ENCODE measurements at places on chromosomes 16 and 17.

DNA sequence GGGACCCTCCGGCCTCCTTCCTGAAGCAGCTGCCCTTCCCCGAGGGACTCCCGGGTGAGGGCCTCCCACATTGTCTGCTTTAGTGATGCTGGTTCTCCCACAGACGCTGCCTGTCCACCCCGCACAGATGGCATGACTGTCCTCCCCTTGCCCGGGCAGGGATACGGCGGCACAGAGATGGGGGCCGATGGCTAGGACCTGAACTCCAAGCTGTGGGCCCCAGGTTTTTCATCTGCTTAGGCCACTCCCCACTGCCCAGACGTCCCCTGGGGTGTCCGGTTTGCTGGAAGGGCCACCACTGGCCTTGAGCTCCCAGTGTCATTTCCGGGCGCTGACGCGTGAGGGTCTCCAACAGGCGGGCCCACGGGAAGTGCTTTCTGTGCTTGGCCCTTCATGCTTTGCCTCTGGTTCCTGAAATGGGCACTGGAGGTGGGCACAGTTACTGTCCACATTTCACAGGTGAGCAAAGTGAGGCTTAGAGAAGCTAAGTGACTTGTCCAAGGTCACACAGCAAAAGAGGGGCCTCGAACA, 87.4 kb upstream of the CBX4 start:
- DNase-seq = no peak

- DNase-seq = no peak
These were observed 147.6 kb downstream of the C16orf95 start for GRCh38 chr16:87169509-87169995.

GRCh38 chr17:18187226-18187625, 3.6 kb downstream of the ALKBH5 start:
- no peak for DNase-seq

GRCh38 chr16:89269805-89270665, 52.5 kb downstream of the ZNF778 start:
- DNase-seq = no peak

- DNase-seq = no peak
These were observed 584 bp upstream of the TNRC6A start for GRCh38 chr16:24728891-24729242.

GRCh38 chr17:79085921-79086551, 11.4 kb downstream of the ENGASE start:
- DNase-seq = no peak

DNA sequence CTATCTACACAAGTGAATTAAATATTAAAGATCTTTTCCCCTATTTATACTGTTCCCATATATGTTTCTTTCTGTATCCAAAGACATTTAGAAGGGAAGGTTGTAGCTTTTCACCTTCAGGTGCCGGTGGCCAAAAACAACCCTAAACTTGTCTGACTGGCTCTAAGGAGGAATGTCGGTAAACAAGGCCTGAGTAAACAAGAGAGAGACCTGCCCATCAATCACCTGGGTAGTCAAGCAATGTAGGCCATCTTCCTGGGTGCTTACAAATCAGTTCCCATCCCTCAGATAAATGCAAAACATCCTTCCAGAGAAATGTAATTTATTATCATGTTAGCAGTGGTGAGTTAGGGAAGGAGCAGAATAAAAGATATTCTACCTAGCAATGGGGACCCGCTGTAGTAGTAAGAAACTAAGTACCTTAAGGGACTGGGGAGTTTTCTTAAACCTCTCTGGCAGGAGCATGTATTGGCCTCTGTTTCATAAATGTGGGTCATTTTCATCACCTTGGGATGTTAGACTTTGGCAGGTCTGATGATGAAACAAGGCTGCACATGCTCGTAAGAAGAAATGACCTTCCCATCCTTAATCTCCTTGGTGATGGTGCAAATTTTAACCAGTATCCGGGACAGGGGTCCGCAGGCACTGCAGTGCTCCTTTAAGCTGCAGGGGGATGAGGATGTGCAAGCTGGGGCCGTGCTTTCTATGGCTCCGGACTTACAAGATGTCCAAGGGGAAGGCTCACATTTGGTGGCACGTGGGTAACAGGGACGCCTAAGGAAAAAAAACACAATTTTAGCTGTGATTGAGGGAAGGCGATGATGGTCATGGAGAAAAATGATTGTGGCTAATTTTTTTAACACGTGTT, 8.4 kb downstream of the KRT39 start:
- no peak for DNase-seq

DNA sequence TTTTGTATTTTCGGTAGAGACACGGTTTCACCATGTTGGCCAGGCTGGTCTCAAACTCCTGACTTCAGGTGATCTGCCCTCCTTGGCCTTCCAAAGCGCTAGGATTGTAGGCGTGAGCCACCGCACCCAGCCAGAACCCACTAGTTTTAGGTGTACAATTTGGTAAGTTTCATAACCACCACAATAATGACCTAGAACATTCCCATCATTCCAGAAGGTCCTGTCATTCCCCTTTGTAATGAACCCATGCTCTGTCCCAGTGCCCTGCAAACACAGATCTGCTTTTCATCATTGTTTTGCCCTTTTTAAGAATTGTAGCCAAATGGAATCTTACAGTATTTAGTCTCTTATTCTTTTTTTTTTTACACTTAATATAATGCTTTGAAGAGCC, 35.6 kb upstream of the IRF8 start:
- DNase-seq = no peak

GRCh38 chr17:64096037-64096436, 33.9 kb downstream of the ERN1 start:
- DNase-seq = no peak

- peak; percentile 77 for DNase-seq
These were observed 31.5 kb downstream of the USP43 start for GRCh38 chr17:9676820-9677310.

DNA sequence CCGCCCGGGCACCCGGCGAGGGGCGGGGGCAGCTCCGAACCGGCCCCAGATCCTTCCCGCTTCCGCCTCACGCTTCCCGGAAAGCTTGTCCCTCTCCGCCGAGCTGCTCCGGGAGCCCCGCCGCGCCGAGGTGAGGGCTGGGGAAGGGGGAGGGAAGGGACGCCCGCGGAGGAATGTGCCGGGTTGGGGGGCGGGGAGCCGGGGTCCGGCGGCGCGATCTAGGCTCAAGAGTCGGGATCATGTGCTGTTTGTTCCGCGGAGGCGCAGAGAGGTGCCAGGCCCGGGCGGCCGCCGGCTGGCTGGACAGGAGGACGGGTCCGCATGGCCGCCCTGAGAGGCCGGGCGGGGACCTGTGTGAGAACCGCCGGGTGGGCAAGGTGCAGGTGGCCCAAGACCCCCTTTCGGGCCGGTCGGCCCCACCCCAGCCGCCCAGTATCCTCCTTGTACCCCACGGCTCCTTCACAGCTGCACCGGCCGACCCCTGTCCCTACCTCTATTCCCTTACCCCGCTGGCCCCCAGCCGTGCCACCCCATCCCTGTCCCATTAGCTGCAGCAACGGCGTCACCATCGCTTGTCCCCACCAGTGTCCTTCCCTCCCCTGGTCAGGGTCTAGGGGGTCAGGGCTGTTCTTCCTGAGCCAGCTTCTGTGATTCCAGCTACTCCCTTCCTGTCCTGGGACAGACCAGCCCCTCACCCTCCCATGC, 429 bp downstream of the KIF1C start:
- DNase-seq = no peak

GRCh38 chr17:35735036-35735805, 3.8 kb downstream of the RASL10B start:
- no peak for DNase-seq

- DNase-seq = no peak
These were observed 19.0 kb upstream of the JPT2 start for GRCh38 chr16:1659031-1659430.

DNA sequence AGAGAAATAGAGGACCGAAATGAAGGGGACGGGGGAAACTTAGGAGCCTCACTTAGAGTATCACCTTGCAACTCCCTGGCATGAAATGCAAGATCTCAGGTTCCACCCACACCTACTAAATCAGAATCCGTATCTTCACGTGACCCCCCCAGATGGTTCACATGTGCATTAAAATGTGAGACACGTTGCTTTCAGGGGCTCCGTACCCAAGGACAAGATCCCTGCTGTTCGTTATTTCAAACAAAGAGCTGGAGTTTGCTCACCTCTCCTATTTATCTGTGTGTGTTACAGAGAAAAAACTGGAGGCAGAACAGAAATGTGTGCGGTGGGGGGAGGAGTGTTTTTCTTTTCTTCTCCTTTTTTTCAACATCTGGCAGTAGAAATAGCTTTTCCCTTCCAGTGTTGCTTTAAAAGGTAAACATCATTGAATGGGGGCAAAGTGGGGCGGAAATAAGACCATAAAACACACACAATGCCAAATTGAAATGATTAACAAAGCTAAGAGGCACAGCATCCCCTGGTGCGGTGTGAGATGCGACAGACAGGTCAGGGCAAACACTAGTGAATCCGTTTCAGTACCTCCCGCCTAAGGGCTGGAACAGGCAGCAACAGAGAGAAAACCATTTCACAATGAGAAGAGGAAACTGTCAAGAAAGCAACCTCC, 145.4 kb downstream of the SOX9 start:
- no peak for DNase-seq

- DNase-seq = no peak
These were observed 35.8 kb downstream of the ST3GAL2 start for GRCh38 chr16:70402916-70403659.

- DNase-seq = no peak
These were observed 287.9 kb downstream of the FTO start for GRCh38 chr16:53991754-53992378.

DNA sequence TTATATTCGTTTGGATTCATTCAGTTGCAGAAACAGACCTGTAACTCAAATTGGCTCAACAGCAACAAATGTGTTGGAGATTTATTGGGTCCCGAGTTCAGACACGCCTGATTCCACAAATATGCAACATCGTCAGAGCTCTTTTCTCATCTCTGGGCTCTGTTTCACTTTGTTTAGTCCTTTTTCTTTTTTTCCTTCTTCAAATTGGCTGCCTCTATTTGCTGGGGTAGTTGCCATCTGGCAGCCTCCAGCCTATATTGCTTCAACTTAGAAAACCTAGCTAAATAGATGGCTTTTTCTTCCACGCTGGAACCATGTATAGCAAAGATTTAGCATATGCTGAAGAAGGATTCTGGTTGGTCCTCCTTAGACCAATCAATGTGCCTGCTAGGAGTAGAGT, 398.5 kb downstream of the RBFOX1 start:
- DNase-seq = no peak

GRCh38 chr17:50908860-50909764, 43.0 kb upstream of the TOB1 start:
- no peak for DNase-seq

GRCh38 chr16:49048557-49048956, 233.1 kb downstream of the CBLN1 start:
- DNase-seq = no peak

- DNase-seq = no peak
These were observed 981 bp upstream of the UNC13D start for GRCh38 chr17:75845058-75845711.

GRCh38 chr16:30491744-30492308, 19.3 kb downstream of the ITGAL start:
- DNase-seq = peak; percentile 83
